Activated CD4-positive, alpha-beta T cell treated with anti-CD3 and anti-CD28 coated beads, Interleukin-10, Interleukin-2, amounts not matched to agents 100 ng/mL and 50 ng/mL, durations not matched to agents 16 hours and 8 hours (primary cell): ENCODE measurements at places on chromosomes 7 and 10.

DNA sequence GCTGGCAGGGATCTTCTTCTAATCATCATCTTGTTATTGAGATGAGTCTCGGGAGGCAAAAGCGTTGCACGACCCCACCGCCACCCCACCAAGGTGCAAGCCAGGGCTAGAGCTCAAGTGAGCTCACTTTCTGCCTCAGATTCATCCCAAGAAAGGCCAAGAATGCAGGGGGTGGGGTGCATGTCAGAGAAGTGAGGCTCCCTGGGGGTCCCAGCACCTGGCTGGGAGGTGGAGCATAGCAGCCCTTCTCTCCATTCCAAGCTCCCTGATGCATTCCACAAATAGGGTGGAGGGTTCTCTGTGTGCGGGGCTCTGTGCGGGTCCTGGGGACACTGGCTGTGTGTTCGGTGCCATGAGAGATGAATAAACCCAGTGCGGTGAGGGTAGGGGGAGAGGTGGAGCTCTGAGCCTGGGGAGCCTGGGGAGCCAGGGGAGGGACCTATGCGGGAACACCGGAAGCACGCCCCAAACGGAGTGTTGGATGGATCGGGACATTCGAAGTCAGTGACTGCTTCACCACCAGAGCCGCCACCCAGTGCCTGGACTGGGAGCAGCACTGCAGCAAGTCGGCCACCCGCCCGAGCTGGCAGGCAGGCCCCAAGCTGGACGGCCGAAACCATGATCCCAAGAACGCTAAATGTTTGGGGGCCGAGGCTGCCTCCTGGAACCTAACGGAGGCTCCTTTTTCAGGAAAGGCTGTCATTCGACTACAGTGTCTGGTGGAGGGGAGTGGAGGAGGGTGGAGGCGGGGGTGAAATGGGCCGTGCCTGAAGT is 17.9 kb upstream of the HMX3 start:
- no peak for DNase-seq

- DNase-seq = no peak
Measured at GRCh38 chr10:35025916-35026315, 64.2 kb downstream of the CUL2 start.

DNA sequence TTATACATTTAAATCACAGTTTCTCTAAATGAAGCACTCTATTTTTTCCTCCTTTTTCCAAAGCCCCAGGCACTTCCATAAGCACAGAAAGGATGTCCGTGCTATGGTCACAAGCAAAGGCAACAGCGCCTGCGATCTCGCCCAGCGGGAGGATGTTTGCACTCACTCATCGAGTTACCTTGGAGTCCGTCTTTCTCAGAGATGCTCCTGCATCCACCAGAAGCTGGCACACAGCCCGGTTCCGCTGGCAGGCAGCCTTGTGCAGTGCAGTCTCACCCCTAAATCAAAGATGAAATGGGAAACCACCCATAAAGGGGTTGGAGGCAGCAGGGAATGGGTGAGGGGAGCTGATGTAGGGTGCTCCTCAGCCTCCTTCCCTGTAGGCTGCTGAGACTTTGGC is 51.9 kb upstream of the PTN start:
- no peak for DNase-seq

DNA sequence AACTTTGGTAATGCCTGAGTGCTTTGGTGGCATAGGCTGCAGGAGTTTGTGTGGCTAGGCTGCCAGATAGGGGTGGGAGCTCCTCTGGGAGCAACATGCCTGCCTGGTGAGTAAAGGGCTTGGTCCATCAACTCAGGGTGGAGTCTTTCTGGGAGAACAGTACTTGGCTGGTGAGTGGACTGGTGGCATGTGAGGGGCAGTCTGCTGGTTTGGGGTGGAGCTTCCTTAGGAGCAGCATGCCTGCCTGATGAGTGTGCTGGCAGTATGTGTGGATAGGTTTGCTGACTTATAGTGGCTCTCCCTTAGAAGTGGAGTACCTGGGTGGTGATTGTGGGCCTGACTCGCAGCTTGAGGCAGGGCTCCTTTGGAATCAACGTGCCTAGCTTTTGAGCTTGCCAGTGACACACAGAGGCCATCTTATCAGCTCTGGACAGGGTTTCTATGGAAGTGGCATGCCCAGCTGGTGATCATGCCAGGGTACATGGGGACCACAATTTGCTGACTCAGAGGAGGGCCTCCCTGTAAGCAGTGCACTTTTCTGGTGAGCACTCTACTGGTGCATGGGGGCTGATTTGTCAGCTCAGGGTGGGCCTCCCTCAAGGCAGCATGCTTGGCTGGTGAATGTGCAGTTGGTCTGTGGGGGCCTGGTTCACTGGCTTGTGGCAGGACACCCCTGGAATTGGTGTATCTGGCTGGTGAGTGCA is 35.0 kb upstream of the SRI start:
- no peak for DNase-seq

- DNase-seq = no peak
Measured at GRCh38 chr7:24779283-24779655, 22.0 kb upstream of the GSDME start.

DNA sequence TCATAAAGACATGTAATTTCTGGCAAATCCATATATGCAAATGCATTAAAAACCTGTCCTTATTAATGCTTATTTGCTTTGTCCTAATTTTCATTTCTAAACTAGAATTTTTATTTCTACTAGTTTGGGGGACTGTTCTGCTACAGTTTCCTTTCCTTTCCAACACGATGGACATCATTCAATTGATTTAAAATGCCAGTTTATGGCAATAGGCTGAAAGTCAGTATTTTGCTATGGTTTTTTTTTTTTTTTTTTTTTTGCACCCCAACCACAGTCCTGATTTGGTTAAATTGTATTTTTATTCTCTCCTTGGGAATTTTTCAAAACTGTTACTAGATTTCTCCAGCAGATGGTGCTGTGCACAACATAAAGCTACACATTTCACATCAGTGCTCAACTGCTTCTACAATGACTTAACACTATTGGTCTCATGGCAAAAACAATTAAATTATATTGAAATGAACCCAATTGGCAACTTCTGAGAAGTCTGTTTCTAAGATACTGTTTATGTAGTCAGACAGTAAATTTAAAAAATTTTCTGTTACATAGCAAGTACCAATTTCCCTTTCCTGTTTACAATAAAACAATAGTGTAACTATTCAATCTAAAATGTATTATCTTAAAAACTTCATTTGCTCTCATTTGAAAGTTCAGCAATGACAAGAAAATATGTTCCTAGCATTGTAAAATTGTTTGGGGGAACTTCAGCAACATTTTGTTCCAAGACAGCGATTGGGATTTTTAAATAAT is 193.8 kb upstream of the CCDC6 start:
- DNase-seq = peak; percentile 49

DNA sequence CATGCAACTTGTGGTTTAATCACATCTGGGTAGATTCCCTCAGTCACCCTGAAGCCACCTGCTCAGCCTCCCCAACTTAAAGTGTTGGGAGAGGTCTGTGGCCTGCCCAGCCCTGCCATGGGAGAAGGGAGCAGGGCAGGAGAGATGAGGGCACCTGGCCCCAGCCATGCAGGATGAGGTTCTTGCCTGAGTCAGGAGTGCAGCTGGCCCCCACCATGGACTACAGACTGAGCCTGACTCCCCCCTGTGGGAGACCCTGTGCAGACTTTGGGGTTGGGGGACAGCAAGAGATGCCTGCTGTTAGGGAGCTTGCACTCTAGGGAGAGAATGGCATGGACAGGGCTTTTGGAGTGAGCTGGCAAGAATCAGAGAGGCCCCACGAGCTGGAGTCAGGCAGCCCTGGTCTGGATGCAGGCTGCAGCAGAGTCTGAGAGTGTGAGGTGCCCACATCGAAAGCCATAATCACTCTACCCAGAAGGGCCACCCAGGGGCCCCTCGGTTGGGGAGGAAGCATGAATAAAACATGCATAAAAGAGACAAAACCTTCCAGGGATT is 34.7 kb upstream of the DPYSL4 start:
- no peak for DNase-seq

GRCh38 chr10:14971867-14972448 is 12.8 kb downstream of the MEIG1 start:
- peak; percentile 58 for DNase-seq

GRCh38 chr10:122286867-122287266 is 15.8 kb downstream of the BTBD16 start:
- DNase-seq = no peak

- DNase-seq = no peak
Measured at GRCh38 chr10:49618821-49619220, 5.0 kb downstream of the CHAT start.

DNA sequence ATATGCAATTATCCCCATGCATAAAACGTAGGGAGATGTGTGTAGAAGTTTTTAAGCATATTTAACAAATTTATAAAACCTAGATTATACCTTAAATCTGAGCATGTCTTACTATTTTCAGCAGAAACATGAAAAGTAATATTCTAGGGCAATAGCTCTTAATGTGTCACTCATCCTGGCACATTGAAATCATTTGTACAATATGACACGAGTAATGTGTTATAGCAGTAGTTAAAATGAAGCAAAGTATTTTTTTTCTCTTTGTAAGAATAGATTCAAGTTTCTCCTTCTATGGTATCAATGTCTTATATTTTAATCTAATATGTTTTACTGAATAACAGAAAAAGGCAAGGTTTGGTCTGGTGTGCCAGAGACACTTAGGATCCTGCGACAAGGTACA is 274.9 kb upstream of the PLXDC2 start:
- DNase-seq = no peak
